Left lung (tissue), 14 donors: ENCODE measurements at places on chromosomes 5 and 9. TPM values are rescaled to one million over a fixed set of nuclear protein-coding genes. Genes with fewer than 3 reads are reported as not detected.

DNA sequence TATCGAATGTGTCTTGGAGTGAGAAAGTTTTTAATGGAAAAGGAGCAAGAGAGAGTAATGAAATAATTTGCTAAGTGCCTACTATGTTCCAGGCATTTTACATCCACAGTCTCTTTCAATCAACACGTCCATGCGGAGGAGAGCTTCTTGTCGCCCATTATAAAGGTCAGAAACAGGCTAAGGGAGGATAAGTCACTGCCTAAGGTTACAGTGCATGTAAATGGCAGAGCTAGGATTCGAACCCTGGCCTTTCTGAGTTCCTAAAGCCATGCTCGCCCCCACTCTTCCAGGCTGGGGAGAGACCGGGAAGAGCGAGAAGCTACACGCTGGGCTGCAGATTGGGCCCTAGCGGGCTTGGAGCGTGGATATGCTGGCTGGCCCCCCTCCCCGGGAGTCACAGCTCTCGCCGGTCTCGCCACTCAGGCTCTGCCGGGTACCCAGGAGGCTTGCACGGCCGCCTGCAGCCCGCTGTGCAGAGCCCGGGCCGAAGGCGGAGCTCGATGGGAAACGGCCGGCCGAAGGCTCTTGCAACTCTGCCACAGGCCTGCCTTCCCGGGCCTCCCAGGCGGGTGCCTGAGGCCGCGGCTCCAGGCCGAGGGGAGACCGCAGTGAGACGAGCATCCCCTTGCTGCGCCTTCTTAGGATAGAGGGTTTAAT lies 775 bp upstream of the LHX2 start:
- DNase-seq: no peak

DNA sequence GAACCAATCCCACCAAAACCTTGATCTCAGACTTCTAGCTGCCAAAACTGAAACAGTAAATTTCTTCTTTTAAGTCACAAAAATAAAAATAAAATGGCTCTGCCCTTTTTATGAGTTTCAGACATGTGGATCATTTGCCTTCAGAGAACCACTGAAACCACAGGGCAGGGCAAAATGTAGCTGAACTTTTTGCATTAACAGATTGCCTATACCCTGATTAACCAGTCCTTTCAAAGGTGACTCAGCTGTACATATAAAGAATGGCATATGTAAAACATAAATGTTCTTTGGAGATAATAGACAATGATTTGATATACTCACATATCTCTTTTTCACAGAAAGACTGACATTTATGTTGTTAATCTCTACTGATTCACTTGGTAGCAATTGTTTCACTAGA lies 187.1 kb upstream of the GRIN3A start:
- DNase-seq: no peak

The DNAH5 gene
- 2.3 TPM for polyA plus RNA-seq

DNA sequence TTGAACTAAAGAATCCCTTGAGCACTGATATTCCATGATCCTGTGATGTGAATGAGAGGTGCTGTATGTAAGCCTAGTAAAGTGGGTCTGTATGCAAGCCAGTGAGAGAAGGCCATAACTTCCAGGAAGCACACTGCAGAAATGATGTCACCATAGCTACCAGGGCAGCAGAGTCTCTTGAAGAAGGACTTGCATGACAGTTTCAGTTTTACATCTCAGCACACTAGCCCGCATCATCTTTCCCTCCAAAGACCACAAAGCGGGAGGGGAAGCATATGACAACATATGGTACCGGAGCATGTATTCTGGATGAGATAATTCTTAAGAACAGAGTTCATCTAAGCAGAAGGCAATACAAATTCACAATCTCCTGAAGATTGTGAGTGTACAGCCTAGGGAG lies 37.6 kb upstream of the MAST4 start:
- DNase-seq: no peak

GRCh38 chr5:141369994-141370848 lies at the start of gene PCDHGB3:
TSS of gene PCDHGB3 (plus strand) at chr5:141370242. CDS start at chr5:141370395, 153 bp downstream.
- no peak for DNase-seq

DNA sequence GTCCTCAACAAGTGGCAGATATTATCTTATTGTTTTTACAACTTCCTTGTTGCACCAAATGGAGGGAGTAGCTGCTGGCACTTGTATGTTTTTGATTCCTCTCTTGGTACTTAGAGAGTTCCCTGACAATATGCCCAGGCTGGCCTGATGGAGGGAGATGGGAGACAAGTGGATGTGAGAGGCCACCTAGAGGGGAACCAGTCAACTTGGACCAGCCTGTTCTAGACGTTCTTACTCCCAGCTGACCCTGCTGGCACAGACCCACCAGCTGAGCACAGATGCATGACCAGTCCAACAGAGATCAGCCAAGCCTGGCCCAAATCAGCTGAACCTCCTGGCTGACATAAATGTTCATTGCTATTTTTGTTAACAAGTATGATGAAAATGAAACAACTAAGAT lies 60.9 kb upstream of the GDNF start:
- no peak for DNase-seq

- no peak for DNase-seq
Measured at GRCh38 chr9:20599195-20599594, 23.1 kb downstream of the MLLT3 start.

The CCL27 gene
- polyA plus RNA-seq: 0.49 TPM

The SH3GLB2 gene
- polyA plus RNA-seq: 58.9 TPM

The POU5F2 gene
- 0.14 TPM for polyA plus RNA-seq

The C6 gene
- polyA plus RNA-seq: 3.2 TPM

DNA sequence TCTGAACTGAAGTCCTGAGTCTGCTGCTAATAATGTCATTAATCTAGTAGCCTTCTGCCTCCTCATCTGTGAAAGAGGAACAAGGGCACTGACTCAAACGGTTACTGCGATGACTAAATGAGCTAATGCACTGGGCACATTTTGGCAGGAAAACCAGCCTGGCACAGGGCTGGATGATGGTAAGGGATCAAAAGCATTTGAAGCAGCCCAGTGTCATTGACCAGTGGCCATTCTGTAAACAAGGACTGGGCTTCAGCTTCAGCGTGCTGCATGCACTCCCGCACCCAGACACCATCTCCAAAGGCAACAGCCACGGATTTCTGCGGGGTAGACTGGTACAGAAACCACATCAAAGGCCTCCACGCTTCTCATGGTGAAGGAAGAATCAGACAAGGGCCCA lies 8.0 kb downstream of the GCNT4 start:
- no peak for DNase-seq

- no peak for DNase-seq
Measured at GRCh38 chr5:67808340-67808739, 407.2 kb upstream of the PIK3R1 start.

The VLDLR gene
- polyA plus RNA-seq: 23.4 TPM

The OMD gene
- polyA plus RNA-seq: 0.76 TPM

DNA sequence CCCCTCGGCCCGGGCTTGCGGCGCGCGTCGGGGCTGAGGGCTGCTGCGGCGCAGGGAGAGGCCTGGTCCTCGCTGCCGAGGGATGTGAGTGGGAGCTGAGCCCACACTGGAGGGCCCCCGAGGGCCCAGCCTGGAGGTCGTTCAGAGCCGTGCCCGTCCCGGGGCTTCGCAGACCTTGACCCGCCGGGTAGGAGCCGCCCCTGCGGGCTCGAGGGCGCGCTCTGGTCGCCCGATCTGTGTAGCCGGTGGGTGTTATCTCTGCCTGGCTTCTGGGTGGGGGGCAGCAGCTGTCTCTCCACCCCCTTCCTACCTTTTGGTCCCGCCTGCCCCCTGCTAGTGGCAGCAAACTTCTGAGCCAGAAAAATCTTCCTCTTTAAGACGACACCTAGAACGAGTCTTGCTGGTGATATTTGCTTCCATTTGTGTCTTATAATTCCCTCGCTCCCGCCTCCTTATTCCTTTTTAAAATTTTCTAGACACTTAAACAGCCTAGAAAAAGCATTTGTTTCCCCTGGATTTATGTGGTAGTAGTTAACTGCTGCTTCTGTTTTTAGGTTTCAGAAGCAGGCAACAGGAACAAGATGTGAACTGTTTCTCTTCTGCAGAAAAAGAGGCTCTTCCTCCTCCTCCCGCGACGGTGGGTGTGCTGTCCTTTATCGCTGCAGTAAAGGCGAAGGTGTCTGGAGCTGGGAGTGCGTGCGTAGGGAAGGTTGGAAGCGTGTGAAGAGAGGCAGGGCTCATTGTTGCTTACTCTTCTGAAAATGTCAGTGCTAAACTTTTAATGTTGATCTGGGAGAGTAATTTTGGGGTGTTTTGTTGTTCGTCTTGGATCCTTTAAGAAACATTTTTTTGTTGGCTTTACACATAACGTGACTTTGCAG lies 554 bp downstream of the JAK2 start:
- peak; percentile 48 for DNase-seq

The SMARCA2 gene
- polyA plus RNA-seq: 184 TPM

The FAM78A gene
- 6.8 TPM for polyA plus RNA-seq

The PCSK1 gene
- polyA plus RNA-seq: 0.26 TPM

The ITGA2 gene
- polyA plus RNA-seq: 55.5 TPM

DNA sequence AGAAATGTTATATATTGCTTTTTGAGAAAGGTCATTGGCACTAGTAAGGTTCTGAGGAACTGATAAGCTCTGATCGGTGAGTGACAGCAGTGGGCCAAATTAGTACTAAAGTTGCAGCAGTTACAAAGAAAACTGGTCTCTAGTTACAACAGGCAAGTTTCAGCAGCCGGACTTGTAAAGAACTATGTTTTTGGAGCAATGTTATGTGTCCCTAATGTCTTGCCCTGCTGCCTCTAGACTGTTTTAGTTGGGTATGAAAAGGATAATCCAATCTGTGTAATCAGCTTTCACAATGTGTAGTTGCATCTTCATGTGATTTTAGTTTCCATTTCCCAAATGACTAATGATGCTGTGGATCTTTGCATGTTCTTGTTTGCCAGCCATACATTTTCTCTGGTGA lies 113.5 kb downstream of the CAMK4 start:
- no peak for DNase-seq

- peak; percentile 50 for DNase-seq
Measured at GRCh38 chr9:131275332-131276093, 797 bp downstream of the FAM78A start.

DNA sequence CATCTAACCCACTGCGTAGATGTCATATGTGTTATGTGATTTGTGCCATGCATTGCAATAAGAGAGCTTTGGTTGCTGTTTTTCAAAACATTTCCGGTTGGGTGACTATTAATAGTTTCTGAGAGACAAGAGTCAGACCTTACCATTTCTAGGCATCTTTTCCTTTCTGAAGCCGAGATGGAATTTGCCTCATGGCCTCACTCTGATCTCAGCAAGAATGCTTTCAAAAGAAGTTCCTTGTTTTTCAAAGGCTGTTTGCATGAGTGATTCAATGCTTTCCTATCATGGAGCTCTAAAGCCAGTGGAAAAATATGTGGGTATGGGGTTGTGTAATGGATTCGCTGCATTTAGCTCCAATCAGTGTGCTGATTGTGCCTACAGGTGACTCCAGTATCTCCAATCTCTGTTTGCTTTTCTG lies 203.1 kb upstream of the PPP1R2B start:
- no peak for DNase-seq

GRCh38 chr5:168818558-168818957 lies 239.4 kb upstream of the PANK3 start:
- peak; percentile 70 for DNase-seq

The SVEP1 gene
- 28.6 TPM for polyA plus RNA-seq

GRCh38 chr9:133569891-133570690 lies 35.6 kb downstream of the ADAMTSL2 start:
- DNase-seq: no peak
